ENCODE measurements at places on chromosomes 6 and 20.
A peak's percentile ranks its signal among the peaks of the same experiment; 100 is the strongest.

GRCh38 chr6:134065706-134066105 is 13.3 kb upstream of the SLC2A12 start:
- no peak for DNase-seq

GRCh38 chr20:42752620-42753019 is 437.1 kb downstream of the PTPRT start:
- DNase-seq, result no peak

DNA sequence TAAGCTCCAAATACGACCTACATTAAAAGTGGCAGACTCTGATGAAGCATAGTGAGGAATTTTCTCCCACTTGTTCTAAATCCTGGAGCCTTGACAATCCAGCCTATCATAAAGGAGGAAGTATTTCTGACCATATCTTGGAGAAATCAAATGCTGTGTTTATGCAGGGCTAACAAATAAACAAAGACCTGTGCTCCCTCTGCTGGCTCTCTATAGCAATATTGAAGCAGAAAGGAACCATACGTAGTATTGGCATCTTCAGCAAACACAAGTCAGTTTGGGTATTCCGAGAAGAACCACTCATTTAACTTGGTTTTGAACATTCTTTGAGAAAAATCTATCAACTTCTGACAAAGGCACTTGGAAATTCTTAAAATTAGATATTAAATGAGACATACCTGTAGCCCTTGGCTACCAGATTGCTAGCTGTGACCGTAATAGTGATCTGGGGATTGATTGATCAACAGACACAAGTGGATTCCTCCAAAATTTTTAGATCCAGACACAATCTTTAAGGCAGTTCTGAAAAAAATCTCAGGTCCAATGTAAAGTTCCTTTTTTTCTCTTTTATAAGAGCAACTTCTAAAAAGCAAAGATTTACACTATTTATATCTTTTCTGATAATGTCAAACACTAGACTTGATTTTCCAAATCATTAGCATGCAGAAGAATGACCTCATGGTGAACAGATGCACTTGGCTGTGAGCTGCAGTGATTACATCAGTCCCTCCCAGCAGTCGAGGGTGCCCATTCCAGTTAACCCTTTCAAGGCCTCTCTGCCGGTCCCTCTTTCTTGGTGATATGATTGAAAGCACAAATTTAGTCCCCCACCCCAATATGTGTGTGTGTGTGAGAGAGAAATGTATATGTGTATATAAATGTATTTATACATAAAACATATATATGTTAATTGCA is 40.2 kb downstream of the INSM1 start:
- DNase-seq, result no peak

DNA sequence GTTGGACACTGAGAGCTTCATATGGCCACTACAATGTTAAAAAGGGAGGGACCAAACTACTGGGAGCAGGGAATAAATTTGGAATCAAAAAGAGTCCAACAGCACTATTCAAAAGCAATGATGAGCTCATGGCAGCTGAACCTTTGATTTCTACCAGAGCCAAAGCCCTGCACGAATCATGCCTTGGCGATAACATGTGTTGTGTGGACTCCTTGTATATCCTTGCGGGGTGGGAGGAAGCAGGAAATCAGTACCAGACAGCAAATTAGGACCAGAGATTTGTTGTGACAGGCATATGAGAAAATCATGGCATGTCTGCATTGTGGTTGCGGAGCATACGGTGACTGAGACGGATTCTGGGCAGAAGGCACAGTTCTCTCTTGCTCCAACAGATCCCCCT is 85.6 kb upstream of the EMILIN3 start:
- no peak for DNase-seq

GRCh38 chr6:62971976-62972658 is 239.2 kb upstream of the FKBP1C start:
- DNase-seq, result no peak

GRCh38 chr6:23267651-23268050 is 698.3 kb downstream of the HDGFL1 start:
- DNase-seq, result no peak

DNA sequence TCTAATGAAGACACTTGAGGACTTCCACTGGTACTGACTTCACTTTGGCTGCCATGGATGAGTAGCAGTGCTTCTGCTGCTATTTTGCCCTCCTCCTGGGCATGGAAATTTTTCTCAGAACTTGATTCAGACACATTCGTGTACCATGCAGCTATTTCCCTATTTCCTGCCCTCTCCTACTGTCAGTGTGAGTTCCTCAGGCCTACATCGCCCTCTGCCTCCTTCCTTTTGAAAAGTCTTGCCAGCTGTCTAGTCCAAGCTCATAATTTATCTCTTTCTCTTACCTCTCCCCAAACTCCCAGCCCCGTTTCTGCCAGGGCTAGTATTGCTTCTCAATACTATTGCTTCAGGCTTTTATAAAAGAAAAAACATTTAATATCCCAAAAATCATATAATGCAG is 470.2 kb downstream of the ADGRB3 start:
- no peak for DNase-seq

DNA sequence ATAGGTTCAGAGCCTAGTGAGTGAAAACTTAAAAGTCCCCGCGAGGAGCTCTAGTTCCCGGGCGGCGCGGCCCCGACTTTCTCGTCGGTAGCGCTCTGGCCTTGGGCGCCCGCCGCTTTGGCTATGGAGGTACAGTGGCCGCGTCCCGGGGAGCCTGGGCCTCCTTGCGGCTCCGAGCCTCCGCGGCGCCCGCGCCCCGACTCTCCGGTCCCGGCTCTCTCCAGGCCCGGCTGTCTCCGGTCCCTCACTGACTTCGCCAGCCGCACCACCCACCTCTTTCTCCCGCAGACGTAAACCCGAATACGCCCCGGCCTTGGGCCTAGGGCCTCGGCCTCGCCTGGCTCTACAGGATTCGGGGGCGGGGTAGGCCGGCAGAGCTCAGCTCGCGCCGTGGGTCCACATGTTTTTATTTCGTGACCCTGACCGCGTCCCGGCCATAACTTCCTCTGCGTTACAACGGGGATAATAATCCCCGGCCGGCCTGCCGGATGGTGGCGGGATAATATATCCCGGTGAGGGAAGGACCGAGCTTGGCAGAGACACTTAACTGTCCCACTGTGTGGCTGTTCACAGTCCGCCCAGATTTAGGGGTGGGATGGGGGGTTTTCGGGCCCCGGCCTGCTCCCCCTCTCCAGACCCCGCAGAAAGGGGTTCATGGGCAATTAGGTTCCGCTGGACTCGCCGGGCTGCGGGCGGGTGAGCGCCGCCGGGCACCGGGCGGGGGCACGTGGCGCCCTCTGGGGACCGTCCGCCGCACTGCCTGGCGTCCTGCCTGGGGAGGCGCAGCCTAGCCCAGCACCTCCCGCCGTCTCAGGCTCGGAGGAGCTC is 10.0 kb upstream of the TBX18 start:
- DNase-seq, result no peak

- DNase-seq, result no peak
These were observed 216.5 kb downstream of the TFAP2C start for GRCh38 chr20:56845546-56846086.

DNA sequence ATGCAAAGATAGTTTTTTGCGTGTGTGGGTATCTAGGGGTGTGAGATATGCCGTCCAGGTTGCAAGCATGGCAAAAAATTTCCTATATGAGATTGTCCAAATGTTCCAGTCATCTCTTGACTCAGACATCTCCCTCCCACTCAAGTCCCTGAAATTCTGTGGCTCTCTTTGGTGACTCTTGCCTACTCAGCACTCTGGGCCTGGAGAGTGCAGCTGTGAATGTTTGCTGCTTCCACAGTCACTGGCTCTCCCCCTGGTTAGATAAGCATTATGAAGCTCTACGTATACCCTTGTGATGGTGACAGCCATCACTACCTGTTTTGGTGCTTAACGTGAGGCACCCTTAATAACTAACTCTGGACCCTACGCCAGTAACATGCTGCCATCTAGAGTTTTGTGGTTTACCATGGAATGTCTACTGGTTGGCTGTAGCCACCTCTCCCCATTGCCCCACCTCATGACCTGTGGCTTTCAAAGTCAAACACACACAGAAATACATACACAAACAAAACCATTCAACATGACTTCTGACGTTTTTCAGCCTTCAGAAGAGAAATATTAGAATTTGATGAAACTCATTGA is 621.9 kb upstream of the CITED2 start:
- DNase-seq, result no peak

GRCh38 chr20:31740656-31741323 is 1.7 kb downstream of the TPX2 start:
- DNase-seq, result no peak

GRCh38 chr20:23879811-23880374 is 345 bp upstream of the CST5 start:
- DNase-seq, result no peak

DNA sequence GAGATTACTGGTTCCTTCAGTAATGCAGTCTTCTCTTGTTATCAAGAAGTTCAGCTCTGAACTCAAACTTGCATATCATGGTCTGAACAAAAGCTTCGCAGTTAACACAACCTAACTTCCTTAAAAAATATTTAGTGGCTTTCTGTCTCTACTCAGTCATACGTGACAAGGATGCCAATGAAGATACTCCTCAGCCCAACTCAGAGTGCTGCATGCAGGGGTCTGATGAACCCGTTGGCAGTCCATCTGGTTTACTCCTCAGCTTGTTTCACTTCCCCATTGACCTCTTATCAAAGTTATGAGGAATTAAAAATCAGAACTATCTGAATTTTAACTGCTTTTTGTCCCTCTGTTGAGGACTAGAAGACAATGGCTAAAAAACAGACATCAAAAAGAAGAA is 56.6 kb upstream of the RIN2 start:
- DNase-seq, result no peak

GRCh38 chr20:48278961-48279481 is 493.7 kb upstream of the SULF2 start:
- DNase-seq, result no peak

DNA sequence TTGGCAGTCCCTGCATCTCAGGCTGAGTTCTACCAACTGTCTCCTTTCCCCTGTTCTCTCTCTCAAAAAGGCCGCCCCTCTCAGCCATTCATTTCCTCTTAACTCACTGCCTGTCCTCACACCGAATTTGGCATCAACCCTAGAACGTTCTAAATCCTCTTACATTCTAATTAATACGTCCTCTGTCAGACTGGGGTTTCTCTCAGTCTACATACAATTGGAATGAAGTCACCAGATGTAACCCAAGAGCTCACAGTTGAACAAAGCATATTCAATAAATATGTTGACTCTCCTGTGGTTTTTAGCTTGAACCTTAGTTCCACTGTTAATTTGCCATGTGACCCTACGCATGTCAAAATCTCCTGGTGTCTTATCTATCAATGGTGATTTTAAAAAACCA is 269.6 kb downstream of the CLIC5 start:
- DNase-seq, result peak; percentile 93

GRCh38 chr6:10587656-10588406 is 66.7 kb downstream of the GCNT2 start:
- no peak for DNase-seq

DNA sequence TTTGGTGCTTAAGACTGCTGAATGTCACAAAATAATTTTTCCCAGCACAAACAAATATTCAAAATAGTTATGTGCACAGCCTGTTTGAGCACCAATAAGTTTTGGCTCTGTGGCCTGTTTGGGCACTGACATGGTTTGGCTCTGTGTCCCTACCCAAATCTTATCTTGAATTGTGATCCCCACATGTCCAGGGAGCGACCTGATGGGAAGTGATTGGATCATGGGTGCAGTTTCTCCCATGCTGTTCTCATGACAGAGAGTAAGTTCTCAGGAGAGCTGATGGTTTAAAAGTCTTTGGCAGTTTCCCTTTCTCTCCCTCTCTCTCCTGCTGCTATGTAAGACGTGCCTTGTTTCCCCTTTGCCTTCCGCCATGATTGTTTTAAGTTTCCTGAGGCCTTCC is 146.0 kb upstream of the ESR1 start:
- no peak for DNase-seq

DNA sequence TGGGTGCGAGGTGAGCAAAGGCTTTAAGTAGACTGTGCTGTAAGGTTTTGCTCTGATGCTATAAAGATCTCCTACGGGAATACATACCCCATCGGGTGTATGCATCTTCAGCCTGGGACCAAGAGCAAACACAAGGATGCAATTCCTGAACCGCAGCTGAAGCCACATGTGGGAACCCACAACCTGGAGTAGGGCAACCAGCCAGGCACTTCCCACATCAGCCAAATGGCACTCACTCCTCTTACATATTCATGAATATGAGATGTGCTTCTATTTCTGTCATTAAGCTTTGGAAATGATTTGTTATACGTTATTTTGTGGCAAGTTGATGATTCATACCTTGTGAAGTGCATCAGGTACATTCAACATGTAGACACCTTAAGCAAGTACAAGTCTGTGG is 619.2 kb downstream of the C6orf118 start:
- DNase-seq, result no peak

- DNase-seq, result no peak
These were observed 35.1 kb downstream of the SCAF8 start for GRCh38 chr6:154768280-154768679.

- no peak for DNase-seq
These were observed 7.8 kb downstream of the ADA start for GRCh38 chr20:44643596-44644229.

DNA sequence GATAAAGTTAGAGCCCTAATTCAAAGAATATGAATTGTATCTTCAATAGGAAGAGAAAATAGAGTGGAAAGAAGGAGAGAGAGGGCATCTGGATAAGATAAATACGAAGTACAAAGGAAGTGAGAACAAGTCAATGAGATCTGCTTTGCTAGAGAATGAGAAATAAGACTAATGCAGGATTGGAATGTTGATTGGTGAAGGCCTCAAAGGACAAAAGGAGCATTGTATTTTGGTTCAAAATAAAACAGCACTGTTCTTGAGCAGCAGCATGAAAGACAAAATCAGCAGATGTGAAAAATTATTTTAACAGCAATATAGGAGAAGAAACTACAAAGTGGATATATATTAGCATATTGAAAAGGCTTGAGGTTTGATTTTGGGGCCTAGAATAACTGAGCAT is 5.1 kb upstream of the TMEM244 start:
- no peak for DNase-seq

- no peak for DNase-seq
These were observed 189.4 kb downstream of the ZFP64 start for GRCh38 chr20:52001999-52002666.

DNA sequence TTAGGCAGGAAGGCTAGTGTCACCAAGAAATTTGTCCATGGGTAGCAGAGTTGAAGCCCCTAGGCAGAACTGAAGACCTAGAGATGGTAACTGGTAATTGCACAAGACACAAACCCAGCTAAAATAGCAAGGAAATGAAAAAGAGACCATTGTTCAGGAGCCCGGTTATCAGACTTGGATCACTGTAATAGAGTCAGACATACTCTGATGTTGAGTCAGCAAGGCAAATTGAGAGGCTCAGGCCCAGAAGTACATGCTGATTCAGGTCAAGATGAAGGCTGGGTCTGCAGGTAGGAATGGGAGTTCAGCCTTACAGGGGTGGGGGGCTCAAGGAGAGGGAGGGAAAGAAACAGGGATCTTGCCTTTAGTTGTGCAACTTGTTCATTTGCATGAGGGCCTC is 6.5 kb upstream of the TMEM242 start:
- no peak for DNase-seq

GRCh38 chr6:6379573-6379972 is 59.1 kb upstream of the F13A1 start:
- DNase-seq, result no peak

- DNase-seq, result peak; percentile 57
These were observed 9.7 kb downstream of the TULP4 start for GRCh38 chr6:158321960-158322359.

All from fibroblast of skin of left quadriceps (primary cell).